Bladder microvascular endothelial cell (primary cell): ENCODE measurements at places on chromosomes 2 and 18. TPM values are rescaled to one million over a fixed set of nuclear protein-coding genes. Genes with fewer than 3 reads are reported as not detected.

CHRND gene
- total RNA-seq: not detected in 2 replicates

FZD7 gene
- total RNA-seq: 0.16 and 0.25 TPM in 2 replicates

SRD5A2 gene
- not detected in 2 replicates for total RNA-seq

ITM2C gene
- total RNA-seq: 3.1 and 119 TPM in 2 replicates

RESP18 gene
- total RNA-seq: not detected in 2 replicates

CLHC1 gene
- 2.4 and 7.7 TPM in 2 replicates for total RNA-seq

TXNDC2 gene
- total RNA-seq: not detected in 2 replicates

CFAP210 gene
- total RNA-seq: not detected in 2 replicates

SCN2A gene
- under 0.01 TPM in 2 replicates for total RNA-seq

DHRS9 gene
- 0.13 TPM in 1 of 2 replicates, not detected in the other for total RNA-seq

ERFE gene
- total RNA-seq: 0.19 and 0.65 TPM in 2 replicates

SLC4A1AP gene
- 19.9 and 25.7 TPM in 2 replicates for total RNA-seq

ADRA2B gene
- total RNA-seq: 0.06 TPM in 1 of 2 replicates, not detected in the other

NPPC gene
- 0.16 TPM in 1 of 2 replicates, not detected in the other for total RNA-seq

CCDC142 gene
- 12.6 and 21.5 TPM in 2 replicates for total RNA-seq
